Stimulated activated CD4-positive, alpha-beta T cell treated with anti-CD3 and anti-CD28 coated beads, TNF-alpha, amount 100 ng/mL, for 48 hours (primary cell): ENCODE measurements at places on chromosomes 11 and 22.

DNA sequence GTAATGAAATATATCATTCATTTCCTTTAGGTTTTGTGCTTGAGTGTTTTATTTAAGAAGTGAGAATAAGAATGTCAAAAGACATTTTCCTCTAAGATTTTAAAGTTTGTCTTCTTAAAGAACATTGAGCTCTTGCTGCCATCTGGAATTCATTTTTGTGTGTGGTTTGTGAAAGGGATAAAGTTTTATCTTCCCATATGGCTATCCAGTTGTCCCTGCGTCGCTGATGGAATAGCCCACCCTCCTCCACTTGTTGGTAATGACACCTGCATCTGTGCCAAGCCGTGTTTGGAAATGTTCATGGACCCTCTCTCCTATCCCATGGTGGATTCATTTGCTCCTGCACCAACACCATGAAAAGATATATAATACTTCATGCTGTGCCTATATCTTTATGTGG is 901.5 kb downstream of the BRD1 start:
- DNase-seq, result no peak

DNA sequence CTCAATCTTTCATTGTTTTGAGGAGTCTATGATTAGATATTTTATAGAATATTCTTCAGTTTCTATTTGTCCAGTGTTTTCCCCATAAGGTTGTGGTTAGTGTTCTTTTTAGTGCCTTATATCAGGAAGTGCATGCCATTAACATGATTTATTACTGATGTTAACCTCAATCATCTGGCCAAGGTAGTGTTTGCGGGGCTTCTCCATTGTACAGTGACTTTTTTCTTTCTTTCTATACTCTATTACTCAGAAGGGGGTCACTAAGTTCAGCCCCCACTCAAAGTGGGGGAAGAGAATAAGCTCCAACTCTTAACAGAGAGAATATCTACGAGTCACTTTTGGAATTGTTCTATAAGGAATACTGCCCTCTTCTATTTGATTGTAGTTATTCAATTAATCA is 415.8 kb downstream of the DYNC2H1 start:
- DNase-seq, result no peak

DNA sequence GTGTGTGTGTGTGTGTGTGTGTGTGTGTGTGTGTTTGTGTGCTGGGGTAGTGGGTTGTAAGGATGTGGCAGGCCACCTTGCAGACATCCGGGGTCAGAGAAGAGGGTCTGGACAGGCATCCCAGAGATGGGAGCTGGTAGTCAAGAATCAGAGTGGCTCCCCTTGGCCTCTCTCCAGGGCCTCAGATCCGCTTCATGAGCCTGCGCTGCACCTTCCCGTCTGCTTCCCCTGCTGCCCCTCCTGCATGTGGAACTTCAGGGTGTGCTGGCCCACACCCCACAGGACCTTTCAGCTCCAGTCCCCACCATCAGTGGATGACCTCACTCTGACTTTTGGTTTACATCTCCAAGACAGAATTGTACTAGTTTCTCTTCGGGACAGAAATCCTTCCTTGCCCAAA is 31.2 kb downstream of the TREH start:
- DNase-seq, result no peak

- no peak for DNase-seq
These were observed at the start of gene PLAAT4 for GRCh38 chr11:63536669-63537292. Gene PLAAT4, plus strand, starts transcription at chr11:63536808. Its CDS starts 61 bp downstream, at chr11:63536869.

DNA sequence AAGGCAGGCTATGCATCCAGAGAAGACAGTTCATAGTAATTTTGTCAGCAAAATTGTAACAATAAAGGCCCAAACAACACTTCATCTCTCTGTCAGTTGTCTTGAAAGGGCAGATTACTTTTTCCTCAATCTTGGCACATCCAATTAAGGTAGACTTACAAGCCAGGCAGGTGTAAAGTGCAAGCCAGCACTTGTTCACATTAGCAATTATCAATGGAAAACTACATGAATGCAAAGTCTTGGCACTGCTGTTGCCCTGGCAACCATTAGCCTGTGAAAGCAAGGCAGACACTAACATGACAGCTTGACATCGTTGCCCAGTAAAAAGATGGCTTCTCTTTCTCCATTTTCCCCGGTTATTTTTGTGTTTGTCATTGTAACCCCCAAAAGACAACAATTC is 677.2 kb upstream of the TENM4 start:
- DNase-seq, result no peak
